Activated CD4-positive, alpha-beta T cell treated with anti-CD3 and anti-CD28 coated beads for 36 hours (primary cell): ENCODE measurements at places on chromosomes 7 and 10. TPM values are rescaled to one million over a fixed set of nuclear protein-coding genes. Genes with fewer than 3 reads are reported as not detected.
A peak's percentile ranks its signal among the peaks of the same experiment; 100 is the strongest.

- no peak for DNase-seq
- no peak overlapping the region for H3K4me3 ChIP-seq
- H3K4me1 ChIP-seq = peaks cover 25% of the 10 kb centered on the region
- H3K27ac ChIP-seq = no peak overlapping the region
Observed at GRCh38 chr7:44772867-44773266, 23.6 kb upstream of the PPIA start.

Gene CPA2
- total RNA-seq = 0.18 TPM

Gene ZNF488
- total RNA-seq = 0.75 TPM

Gene RPEL1
- total RNA-seq = not detected

Gene CDK6
- total RNA-seq = 135 TPM

- peaks cover 2% of the 10 kb centered on the region for H3K27me3 ChIP-seq
- DNase-seq = peak; percentile 34
- H3K4me1 ChIP-seq = peaks cover 2% of the 10 kb centered on the region
- H3K27ac ChIP-seq = no peak overlapping the region
- H3K4me3 ChIP-seq = no peak overlapping the region
- no peaks in the 10 kb centered on the region for H3K36me3 ChIP-seq
Observed at GRCh38 chr7:26265065-26265464, 26.6 kb upstream of the SNX10 start.

Gene UTF1
- not detected for total RNA-seq

Gene CFAP43
- total RNA-seq = 0.09 TPM

- no peak overlapping the region for H3K27ac ChIP-seq
- H3K27me3 ChIP-seq = peaks cover 13% of the 10 kb centered on the region
- peaks cover 2% of the 10 kb centered on the region for H3K4me1 ChIP-seq
- H3K36me3 ChIP-seq = no peaks in the 10 kb centered on the region
- DNase-seq = no peak
- H3K4me3 ChIP-seq = no peak overlapping the region
Observed at GRCh38 chr10:91564026-91564425, 68.8 kb downstream of the PPP1R3C start.
